ENCODE measurements at places on chromosomes 5 and 9. TPM values are rescaled to one million over a fixed set of nuclear protein-coding genes. Genes with fewer than 3 reads are reported as not detected.

- H3K27me3 ChIP-seq, result no peaks in the 10 kb centered on the region
- no peak overlapping the region for H3K27ac ChIP-seq
- no peak for DNase-seq
- H3K36me3 ChIP-seq, result no peaks in the 10 kb centered on the region
Observed at GRCh38 chr5:167759057-167759821, 532.2 kb upstream of the WWC1 start.

The SEMA4D gene
- 14.7 TPM for total RNA-seq

GRCh38 chr5:177399997-177400868 is at the start of gene PFN3:
TSS of gene PFN3 (minus strand) at chr5:177400661. CDS start at chr5:177400576, 85 bp downstream.
- peaks cover 10% of the 10 kb centered on the region for H3K27me3 ChIP-seq
- peaks cover 29% of the 10 kb centered on the region for H3K4me1 ChIP-seq
- no peaks in the 10 kb centered on the region for H3K36me3 ChIP-seq
- DNase-seq, result peak; percentile 86

The C5orf34 gene
- total RNA-seq, result 1.9 TPM

GRCh38 chr5:107285772-107286171 is 385.0 kb downstream of the EFNA5 start:
- no peaks in the 10 kb centered on the region for H3K36me3 ChIP-seq
- no peaks in the 10 kb centered on the region for H3K4me1 ChIP-seq
- no peak overlapping the region for H3K4me3 ChIP-seq
- H3K27ac ChIP-seq, result no peak overlapping the region
- no peaks in the 10 kb centered on the region for H3K27me3 ChIP-seq
- DNase-seq, result no peak

DNA sequence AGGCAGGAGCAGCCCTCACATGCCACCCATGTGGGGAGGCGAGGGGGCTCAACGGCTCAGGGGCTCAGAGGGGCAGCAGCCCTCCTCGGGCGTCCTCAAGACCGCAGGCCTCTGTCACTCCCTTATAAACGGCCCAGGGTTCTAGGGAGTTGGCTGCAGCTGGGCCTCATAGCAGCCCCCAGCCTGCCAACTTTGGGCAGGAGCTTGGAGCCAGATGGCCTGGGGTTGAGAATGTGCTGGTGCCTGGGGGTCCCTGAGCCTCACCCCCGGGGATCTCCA is 51.0 kb upstream of the RNU6ATAC start:
- no peak overlapping the region for H3K4me3 ChIP-seq
- DNase-seq, result no peak
- no peaks in the 10 kb centered on the region for H3K36me3 ChIP-seq
- H3K27ac ChIP-seq, result peak overlapping the region; percentile 73
- no peaks in the 10 kb centered on the region for H3K27me3 ChIP-seq

DNA sequence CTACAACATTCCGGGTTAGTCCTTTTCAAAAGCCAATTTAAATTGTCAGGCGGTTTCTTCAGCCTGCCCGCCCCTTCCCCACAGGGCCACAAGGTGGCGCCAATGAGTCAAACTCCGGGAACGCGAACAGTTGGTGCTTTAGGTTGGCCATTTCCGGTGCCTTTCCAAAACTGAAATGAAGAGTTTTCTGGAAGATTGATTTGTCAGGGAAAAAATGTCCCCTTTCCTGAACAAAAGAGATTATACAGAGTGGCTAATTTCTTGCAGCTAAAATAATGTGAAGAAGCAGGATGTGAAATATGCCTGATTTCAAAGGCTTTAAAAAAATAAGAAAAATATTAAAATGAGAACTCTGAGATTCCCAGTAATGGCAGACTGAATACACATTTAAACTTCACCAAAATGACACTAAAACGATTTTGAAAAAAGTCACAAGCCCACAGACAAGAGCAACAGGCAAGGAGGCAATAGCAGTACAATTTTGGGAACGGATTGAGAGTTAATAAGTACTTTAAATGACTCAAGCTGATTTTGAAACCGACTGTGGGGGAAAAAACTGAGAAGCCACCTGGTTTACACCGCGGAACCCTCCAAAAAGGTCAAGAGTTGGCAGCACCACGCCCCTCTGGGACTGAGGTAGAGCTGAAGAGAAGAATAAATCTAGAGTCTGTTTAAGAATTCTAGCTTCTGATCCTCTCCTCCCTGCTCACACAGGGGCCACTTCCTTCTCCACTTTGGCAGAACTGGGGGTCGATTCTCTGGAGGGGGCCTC is 45.7 kb downstream of the SLC46A2 start:
- DNase-seq, result peak; percentile 89
- no peaks in the 10 kb centered on the region for H3K27me3 ChIP-seq
- H3K27ac ChIP-seq, result no peak overlapping the region
- H3K4me1 ChIP-seq, result no peaks in the 10 kb centered on the region
- H3K4me3 ChIP-seq, result no peak overlapping the region

DNA sequence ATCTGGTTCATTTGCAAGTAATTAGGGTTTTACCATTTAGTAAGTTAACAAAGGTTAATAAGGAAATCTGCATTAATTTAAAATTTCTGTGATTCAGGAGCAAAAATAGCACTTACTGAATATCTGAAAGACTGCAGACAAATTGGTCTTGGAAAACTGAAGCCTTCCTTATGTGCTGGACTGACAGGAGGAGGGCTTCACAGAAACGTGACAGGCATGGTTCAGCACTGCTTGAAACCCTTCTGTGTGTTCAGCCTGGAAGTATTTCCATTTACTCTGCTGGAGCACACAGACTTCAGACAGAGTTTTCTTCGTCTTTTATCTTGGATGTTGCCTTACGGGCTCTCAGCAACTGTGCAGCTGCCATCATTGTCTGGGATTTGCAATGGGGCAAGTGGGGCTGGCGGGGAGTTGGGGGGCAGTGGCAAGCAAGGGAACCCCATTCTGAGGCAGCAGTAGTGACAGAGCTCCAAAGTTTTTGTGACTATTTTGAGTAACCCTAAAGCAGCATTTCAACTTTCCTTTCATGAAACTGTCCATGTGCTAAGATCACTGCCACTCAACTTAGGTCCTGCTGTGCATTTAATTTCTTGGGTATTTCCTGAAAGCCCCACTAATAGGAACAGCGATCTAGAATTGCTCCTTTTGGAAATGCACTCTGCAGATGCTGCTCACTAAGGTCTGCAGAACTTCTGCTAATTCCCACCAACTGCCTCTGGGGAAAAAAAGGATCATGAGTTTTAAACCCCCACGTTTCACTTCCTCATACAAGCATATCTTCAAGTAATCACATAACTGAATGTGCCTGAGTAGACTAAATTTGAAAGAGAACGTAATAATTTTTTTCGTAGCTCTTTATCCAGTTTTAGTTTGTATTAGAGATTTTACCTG is 56.6 kb downstream of the KCNN2 start:
- H3K4me1 ChIP-seq, result no peaks in the 10 kb centered on the region
- no peaks in the 10 kb centered on the region for H3K36me3 ChIP-seq
- no peak for DNase-seq
- no peak overlapping the region for H3K27ac ChIP-seq

The CD14 gene
- 28.2 TPM for total RNA-seq

The DOCK2 gene
- total RNA-seq, result 6.0 TPM
